ENCODE measurements at places on chromosomes 11 and 22.
A peak's percentile ranks its signal among the peaks of the same experiment; 100 is the strongest.

GRCh38 chr11:26319906-26320305, 12.0 kb upstream of the ANO3 start:
- DNase-seq, result no peak

GRCh38 chr11:20078846-20079245, 81.4 kb downstream of the DBX1 start:
- DNase-seq, result no peak

- peak; percentile 49 for DNase-seq
Measured at GRCh38 chr11:1924646-1925372, 5.3 kb downstream of the TNNT3 start.

DNA sequence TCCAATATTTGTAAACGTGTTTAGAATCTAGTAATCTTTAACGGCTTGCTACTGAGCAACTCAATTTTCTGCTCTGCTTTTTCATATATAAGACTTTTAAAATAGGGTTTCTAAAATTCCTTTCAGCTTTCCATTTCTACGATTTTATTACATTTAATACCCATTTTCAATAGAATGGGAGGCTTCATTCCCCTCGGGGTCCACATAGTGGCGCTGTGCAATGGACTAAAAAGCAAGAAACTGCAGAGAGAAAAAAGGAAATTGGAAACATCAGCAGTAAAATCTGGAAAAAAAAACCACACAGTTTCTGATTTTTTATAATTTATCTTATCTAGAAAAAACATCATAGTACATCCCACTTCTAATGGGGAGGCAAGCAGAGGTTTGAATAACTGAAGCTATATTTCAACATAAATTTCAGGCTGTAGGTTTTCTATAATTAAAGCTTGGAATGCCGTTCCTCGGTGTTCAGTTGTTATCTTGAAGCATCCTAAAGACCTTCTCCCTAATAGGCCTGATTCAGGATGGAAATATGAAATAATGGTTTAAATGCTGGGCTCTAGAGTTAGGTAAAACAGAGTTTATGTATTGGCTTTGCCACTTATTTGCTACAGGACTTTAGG, 18.7 kb upstream of the JHY start:
- DNase-seq, result peak; percentile 49

DNA sequence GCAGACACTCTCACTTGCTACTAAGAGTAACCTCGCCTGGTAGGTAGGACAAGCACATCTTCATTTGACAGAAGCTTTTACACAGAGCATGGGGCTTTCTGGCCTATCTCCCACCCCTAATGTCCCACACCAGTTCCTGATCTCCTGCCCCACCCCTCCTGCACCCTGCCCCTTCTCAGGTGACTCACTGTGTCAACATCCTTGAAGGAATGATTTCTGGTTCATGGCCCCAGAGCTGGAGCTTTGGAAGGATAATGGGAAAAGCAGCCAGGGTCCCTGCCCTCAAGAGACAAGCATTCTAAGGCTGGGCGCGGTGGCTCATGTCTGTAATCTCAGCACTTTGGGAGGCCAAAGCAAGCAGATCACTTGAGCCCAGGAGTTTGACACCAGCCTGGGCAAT, 47.2 kb downstream of the LRFN4 start:
- DNase-seq, result no peak

All from pancreas (tissue), 10 donors.